ENCODE measurements at places on chromosomes 1 and 21. TPM values are rescaled to one million over a fixed set of nuclear protein-coding genes. Genes with fewer than 3 reads are reported as not detected.

- no peak for DNase-seq
Observed at GRCh38 chr1:159949981-159950381, 4.1 kb downstream of the SLAMF9 start.

The TOMM40L gene
- 9.4 TPM for total RNA-seq

The FMN2 gene
- 4.2 TPM for total RNA-seq

DNA sequence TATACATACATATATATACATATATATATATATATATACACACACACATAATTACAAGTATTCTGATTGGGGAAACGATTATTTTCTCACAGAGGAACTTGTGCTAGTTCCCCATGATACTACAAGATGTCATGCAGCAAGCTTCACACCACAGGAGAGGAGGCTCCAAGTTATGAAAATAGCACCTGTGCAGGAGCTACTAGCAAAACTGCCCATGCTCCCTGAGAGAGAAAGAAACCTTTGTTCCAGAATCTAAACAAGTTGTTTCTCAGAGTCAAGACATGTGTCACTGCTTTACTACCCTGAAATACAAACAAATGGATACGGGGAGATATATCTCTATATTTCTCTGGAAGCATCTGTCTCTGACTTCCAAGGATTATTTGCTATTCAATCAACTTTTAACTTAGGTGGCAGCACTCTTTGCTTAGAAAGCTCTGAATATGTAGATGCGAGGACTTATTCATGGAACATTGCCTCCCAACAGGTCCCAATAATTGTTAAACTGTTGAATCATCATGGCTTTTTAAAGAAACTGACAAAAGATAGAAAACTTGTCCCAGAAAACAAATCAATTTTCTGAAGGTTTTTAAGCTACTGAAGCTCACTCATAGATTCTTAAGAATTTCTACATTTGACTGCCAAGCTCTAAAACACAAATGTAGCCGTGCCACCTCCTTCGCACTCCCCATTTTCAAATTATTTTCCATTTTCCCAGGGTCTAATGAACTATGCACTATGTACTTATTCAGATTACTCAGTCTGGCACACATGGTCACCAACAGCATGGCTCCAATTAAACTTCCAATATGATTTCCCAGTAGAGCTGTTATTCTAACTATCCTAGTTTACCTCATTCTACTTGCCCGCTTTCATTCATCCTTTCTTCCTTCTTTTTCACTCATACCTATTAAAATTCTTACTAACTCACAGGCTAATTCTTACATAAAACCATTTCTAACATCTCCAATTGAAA is 929.1 kb downstream of the LTN1 start:
- DNase-seq, result no peak

GRCh38 chr1:61978796-61979195 is 215.9 kb upstream of the L1TD1 start:
- no peak for DNase-seq

The TMEM51 gene
- 10.8 TPM for total RNA-seq

DNA sequence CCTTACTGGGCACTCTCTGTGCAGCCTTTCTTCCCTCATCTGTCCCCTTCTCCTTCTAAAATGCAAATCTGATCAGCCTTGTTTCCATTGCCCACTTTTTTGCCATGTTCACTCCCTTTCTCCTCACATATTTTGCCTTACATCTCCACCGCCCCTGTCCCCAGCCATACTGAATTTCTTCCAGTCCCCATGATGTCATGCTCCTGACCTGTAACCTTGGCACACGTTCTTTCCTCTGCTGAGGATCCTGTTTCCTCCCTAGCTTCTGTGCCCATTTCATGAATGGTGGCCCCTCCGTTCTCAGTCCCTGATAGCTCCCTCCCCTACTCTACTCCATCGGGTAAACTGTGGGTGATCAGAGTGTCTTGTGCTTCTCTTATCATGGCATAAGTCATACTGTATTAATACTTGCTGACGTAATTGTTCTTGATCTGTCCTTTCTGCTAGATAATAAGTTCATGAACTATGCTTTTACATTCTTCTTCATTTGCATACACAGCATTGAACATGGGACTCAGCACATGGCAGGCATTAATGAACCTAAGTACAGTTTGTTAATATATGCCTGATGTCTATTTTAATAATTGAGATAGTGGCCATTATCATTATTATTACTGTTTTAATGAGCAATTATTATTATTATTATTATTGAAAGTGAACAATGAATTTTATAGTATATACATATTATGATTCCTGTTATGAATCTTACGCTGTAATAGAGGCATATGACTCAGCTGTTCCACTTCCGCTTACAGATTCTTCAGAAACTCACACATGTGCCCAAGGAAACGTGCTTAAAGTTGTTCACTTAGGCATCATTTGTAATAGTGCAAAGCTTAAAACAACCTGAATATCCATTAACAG is 28.5 kb downstream of the MAP3K21 start:
- no peak for DNase-seq

DNA sequence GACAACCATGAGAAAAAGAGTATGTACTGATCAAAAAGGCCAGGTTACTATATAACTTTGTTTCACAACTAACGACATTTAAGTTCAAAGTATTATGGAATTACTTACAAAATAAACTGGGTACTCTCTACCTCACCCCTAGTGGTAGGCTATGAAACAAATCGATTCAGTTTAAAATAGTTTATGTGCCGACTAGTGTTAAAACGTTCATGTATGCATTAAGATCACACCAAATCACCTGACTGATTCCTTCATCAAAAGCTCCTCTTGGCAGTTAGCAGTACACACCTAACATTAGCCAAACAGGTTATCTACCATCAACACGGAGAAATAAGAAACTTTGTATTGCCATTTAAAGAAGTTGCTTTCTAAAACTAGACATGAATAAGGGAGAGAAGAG is 137.1 kb downstream of the AKT3 start:
- no peak for DNase-seq

- no peak for DNase-seq
Observed at GRCh38 chr1:9166289-9167235, 37.7 kb upstream of the GPR157 start.

- DNase-seq, result no peak
Observed at GRCh38 chr1:11188381-11188780, 774 bp upstream of the ANGPTL7 start.

The RNU1-2 gene
- total RNA-seq, result under 0.01 TPM

- no peak for DNase-seq
Observed at GRCh38 chr1:211155040-211155439, 21.1 kb upstream of the KCNH1 start.

- DNase-seq, result no peak
Observed at GRCh38 chr1:227234998-227235405, 83.3 kb downstream of the CDC42BPA start.

DNA sequence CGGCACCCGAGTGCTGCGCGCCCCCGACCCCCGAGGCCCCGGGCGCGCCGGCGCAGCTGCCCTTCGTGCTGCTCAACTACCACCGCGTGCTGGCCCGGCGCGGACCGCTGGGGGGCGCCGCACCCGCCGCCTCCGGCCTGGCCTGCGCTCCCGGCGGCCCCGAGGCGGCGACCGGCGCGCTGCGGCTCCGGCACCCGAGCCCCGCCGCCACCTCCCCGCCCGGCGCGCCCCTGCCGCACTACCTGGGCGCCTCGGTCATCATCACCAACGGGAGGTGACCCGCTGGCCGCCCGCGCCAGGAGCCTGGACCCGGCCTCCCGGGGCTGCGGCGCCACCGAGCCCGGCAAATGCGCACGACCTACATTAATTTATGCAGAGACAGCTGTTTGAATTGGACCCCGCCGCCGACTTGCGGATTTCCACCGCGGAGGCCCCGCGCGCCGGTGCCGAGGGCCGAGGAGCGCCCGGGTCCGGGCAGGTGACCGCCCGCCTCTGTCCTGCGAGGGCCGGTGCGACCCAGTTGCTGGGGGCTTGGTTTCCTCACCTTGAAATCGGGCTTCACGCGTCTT is 49.0 kb downstream of the SIM2 start:
- no peak for DNase-seq

The KCNE2 gene
- total RNA-seq, result not detected

DNA sequence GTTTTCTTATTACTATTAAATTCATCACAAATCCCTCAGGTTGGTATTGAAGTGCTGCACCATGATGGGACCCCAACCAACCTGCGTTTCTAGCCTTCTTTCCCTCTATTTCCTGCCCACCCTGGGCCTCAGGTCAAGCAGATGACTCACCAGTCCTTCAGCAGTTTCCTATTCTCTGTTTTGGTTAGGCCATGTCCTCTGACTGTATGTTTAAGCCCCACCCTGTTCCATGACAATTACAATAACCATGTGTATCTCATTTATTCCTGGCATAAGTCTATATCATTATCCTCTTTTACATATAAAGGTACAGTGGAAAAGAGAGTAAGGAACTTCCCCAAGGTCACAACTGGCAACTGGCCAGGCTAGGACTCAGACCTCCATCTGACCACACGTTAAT is 5.3 kb upstream of the FAM78B start:
- DNase-seq, result no peak

DNA sequence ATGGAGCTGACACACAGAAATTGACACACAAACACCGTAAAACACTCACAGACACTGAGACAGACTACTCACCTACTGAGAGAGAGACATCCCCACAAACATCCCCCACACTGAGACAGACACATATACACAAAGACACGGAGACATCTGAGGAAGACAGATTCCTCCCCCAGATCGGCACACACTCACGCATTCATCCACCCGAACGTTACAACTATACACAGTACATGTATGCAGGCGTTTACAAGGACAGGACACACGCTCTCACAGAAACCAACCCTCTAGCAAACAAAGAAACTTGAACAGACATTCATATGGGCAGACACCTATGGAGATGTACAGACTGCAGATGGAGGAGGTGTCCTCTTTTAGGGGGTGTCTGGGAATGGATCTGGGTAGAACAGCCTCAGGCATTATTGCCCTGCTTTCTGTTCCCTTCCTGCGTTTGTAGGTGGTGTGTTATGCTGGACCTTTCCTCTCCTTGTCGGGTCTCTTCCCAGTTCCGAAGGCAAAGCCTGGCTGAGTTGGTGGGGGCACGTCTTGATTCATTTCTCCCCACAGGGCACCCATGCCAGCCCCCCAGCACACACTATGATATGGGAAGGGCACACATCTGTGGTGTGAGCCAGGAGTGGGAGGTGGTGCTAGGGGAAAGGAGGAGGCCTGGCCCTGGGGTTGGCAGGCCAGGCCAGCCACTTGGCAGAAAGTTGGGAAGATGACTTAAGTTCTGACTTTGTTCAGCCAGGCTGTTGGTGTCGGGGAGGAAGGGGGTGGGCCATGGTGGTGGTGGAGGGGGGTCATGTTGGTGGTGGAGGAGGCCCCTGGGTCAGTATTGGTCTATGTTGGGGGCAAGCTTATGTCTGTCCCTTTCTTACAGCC is 1.5 kb downstream of the KIRREL1 start:
- no peak for DNase-seq

DNA sequence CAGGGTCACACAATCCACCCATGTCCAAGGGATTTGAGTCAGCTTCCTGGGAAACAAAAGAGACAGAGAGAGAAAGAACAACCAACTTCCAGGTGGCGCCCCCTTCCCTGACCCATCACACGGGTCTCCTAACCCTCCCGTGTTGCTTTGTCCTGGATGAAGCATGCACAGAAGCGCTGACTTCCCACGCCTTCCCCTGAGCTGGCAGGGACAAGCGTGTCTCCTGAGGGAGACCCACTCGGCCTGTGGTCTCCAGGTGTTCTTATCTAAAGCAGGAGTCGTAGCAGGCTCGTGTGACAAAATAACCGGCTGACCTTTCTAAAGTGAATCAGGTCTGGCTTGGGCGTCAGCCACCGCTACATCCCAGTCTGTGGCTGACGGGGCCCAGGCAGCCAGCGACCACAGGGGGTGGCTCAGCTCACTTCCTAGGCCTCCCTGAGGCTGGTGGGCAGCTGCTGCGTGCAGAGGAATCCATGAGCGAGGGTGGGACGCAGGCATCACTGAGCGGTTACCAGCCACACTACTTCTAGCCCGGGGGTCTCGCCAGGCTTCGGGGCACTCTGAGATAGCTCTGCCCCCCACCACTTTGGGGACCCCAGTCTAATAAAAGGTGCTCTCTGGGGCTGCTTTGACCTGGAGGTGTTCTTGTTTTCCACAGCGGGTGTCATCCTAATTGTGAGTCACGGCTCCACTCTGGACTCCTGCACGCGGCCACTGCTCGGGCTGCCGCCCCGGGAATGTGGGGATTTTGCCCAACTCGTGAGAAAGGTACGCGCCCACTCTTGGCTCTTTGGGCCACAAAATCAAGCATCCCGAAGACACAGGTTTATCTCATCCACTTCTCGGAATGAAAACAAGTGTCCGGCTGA is 40.4 kb downstream of the UBASH3A start:
- DNase-seq, result no peak

The SLC16A4 gene
- 31.5 TPM for total RNA-seq

The GJA8 gene
- not detected for total RNA-seq

DNA sequence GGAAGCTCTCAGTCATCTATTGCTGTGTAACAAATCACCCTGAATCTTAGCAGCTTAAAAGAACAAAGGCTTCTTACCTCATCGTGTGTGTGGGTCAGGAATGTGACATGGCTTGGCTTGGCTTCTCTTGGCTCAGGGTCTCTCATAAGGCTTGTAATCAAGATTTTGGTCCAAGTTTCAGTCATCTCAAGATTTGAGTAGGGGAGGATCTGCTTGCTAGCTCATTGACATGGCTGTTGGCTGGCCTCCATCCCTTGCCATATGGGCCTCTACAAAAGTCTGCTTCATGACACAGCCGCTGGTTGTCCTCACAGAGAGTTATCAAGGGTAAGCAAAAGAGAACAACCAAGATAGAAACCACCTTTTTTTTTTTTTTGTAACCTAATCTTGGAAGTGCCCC is 207.7 kb downstream of the PTPRC start:
- no peak for DNase-seq

DNA sequence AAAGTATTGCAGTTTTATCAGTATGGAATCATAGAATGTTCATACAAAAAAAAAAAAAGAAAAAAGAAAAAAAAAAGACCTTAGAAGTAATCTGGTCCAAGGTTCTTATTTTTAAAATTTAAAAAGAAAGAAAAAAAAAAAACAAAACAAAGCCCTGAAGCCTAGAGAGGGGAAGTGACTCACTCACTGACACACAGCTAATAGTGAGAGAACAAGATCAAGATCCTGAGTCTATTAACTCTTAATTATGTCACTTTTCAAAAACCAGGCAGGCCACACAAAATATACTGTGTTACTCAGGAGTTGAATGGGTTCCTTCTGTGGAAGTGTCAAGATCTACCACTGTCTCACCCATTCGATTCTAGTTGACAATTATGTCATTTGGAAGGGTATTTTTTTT is 433.9 kb upstream of the DAB1 start:
- DNase-seq, result no peak

GRCh38 chr1:171833091-171833825 is 8.0 kb upstream of the DNM3 start:
- DNase-seq, result no peak

DNA sequence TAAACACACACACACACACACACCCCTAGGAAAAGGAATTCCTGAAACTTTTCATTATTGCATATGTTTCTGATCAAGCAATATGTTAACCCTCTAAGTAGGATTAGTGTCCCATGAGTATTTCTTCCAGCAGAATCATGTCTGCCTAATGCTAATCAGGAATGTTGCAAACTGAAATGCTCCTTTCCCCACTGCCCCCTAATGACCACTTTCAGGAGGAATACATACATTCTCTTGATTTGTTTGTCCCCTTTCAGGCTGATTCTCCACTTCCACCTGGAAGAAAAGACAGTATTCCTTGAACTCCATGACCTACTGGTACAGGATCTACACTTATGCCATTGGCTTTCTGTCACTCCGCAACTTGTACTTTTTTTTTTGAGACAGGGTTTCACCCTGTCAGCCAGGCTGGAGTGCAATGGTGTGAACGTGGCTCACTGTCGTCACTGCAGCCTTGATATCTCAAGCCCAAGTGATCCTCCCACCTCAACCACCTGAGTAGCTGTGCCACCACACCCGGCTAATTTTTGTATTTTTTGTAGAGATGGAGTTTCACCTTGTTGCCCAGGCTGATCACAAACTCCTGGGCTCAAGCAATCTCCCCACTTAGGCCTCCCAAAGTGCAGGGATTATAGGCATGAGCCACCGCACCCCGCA is 56.7 kb downstream of the LRIG2 start:
- no peak for DNase-seq
